ENCODE measurements at places on chromosomes 4 and X.

GRCh38 chr4:110371016-110371770 lies 104.8 kb upstream of the ENPEP start:
- DNase-seq, result no peak

- no peak for DNase-seq
Observed at GRCh38 chr4:114606245-114606644, 7.6 kb downstream of the UGT8 start.

DNA sequence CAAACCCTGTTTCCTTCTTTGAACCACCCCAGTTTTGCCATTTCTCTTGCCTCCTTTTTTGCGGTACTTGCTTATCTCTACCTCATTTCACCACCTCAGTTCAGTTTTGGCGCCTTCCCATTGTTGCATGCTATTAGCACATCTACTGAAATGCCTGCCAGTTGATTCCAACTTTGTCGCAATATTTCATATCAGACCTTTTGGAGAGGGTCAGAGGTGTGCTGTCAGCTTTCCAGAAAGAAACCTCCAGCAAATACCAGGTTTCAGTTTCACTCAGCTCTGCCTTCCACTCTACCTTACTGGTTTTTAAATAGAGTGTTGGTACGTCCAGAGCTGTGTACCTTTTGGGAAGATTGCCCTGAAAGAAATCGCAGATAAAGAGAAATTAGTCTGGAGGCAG lies 91.9 kb upstream of the CPEB2 start:
- DNase-seq, result no peak

GRCh38 chrX:25207803-25208475 lies 192.2 kb upstream of the ARX start:
- no peak for DNase-seq

- no peak for DNase-seq
Observed at GRCh38 chr4:8039853-8040252, 100.2 kb upstream of the AFAP1 start.

GRCh38 chr4:95572304-95572991 lies 23.7 kb upstream of the UNC5C start:
- no peak for DNase-seq
